ENCODE measurements at places on chromosomes 2 and 18. TPM values are rescaled to one million over a fixed set of nuclear protein-coding genes. Genes with fewer than 3 reads are reported as not detected.
A peak's percentile ranks its signal among the peaks of the same experiment; 100 is the strongest.

- DNase-seq = no peak
Observed at GRCh38 chr18:62396381-62396780, 71.3 kb downstream of the TNFRSF11A start.

Gene SPTBN1
- total RNA-seq = 206 TPM

DNA sequence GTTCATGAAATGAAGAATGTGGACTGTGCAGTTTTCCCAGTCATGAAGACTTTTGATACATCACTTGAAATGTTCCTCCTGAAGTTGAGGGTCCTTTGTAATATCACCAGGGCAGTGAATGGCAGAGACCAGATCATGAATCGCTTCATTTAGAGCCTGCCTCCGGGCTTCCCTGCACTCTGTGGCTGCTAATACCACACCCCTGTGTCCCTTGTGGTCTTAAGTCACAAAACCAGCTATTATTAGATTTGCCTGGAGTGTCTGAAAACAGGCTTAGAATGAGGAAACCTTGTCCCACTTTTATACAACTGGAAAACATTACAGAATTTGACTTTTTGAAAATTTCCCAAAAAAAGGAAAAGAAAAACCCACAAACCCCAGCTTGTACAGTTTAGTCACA lies 147.9 kb downstream of the MGAT5 start:
- no peak for DNase-seq

GRCh38 chr18:48161911-48162698 lies 231.6 kb upstream of the SMAD2 start:
- DNase-seq = no peak

Gene HSPD1
- total RNA-seq = 124 TPM

Gene EFR3B
- 0.27 TPM for total RNA-seq

Gene NEU4
- 9.2 TPM for total RNA-seq

Gene ZNF516
- total RNA-seq = 20.2 TPM

GRCh38 chr2:44934038-44934982 lies 7.2 kb upstream of the SIX3 start:
- DNase-seq = no peak

Gene C1D
- total RNA-seq = 4.8 TPM

GRCh38 chr18:74175658-74176057 lies 27.3 kb downstream of the TIMM21 start:
- DNase-seq = no peak

DNA sequence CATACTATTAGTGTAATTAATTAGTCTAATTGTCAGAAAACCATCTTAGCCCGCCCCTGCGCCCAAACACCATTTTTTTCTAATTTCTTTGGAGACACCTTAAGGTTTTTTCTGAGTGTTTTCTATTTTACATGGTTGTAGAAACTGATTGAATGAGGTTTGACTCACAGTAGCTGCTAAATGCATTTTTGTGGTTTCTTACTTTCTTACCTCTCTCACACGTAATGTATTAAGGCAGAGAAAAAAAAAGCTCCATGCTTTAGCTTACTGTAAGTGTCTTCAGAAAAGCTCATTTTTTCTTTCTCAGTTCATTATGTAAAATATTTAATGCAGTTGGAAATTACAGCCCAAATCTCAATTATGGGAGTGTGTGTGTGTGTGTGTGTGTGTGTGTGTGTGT lies 548.5 kb upstream of the LRRTM4 start:
- DNase-seq = no peak

Gene IMPA2
- 83.7 TPM for total RNA-seq

- no peak for DNase-seq
Observed at GRCh38 chr2:54408288-54408687, 47.8 kb upstream of the SPTBN1 start.

Gene ABCA12
- total RNA-seq = not detected

GRCh38 chr18:65725251-65726050 lies 25.4 kb upstream of the CDH7 start:
- peak; percentile 45 for DNase-seq

Measured in hematopoietic multipotent progenitor cell (in vitro differentiated cells).